ENCODE measurements at places on chromosomes 6 and 20.

DNA sequence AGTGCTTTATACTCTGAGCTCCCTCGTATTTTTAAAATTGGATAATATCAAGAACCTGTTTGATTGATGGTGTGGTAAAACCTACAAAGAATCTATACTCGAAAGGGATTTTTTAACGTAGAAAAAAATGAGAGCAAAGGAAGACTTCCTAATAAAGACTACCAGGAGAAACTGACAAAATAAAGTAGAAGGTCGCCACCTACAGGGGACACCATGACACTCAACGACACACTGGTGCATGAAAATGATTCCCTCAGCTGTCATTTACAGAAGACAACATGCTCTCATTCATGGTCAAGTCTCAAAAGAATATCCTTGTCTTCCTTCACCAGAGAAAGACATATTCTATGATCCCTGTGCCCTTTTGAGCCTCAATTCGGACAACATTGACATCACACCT, 10.1 kb upstream of the NHSL1 start:
- peak; percentile 60 for DNase-seq

DNA sequence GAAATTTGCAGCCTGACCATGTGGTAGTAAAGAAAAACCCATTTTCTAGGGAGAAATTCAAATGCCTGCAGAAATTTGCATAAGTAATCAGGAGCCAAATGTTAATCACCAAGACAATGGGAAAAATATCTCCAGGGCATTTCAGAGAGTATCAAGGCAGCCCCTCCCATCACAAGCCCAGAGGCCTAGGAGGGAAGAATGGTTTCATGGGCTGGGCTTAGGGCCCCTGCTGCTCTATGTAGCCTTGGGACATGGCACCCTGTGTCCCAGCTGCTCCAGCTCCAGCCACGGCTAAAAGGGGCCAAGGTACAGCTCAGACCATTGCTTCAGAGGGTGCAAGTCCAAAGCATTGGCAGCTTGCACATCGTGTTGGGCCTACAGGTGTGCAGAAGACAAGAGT, 117.2 kb upstream of the RALGAPA2 start:
- no peak for DNase-seq

DNA sequence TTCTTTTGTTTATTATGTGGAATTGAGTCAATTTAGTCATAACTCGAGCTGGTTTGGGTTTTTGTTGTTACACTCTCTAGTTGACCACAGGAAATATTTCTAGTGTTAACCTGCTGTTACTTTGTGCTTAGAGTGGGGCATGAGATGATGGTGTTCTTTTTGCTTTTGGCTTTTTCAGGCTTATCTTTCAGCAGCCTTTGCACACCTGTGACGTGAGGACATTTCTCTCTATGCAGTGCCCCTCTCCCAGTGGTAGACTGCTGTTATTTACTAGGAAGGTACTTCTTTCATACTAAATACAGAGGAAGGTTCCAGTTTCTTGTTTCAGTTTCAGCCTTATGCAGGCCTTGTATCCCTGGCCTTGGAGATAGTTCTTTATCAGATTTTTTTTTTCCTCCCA, 766.8 kb upstream of the MAN1A1 start:
- DNase-seq, result no peak

DNA sequence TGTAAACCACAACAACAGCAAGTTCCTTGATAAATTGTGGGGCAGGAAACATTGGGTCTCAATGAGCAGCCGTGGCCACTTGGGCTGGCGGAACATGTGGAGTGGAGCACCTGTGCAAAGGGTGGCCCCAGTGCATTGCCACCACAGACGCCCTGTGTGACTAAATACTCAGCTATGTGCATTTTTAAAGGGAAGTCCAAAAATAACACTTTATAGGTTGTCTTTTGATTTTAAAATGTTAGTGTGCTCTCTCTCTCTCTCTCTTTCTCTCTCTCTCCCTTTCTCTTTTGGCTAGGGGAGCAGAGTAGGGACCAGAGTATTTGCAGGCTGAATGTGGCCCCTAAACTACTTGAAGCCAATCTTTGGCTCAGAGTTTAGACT, 236.3 kb downstream of the BCAS1 start:
- peak; percentile 69 for DNase-seq

- no peak for DNase-seq
These were observed 180.4 kb downstream of the DHX35 start for GRCh38 chr20:39142407-39143096.

DNA sequence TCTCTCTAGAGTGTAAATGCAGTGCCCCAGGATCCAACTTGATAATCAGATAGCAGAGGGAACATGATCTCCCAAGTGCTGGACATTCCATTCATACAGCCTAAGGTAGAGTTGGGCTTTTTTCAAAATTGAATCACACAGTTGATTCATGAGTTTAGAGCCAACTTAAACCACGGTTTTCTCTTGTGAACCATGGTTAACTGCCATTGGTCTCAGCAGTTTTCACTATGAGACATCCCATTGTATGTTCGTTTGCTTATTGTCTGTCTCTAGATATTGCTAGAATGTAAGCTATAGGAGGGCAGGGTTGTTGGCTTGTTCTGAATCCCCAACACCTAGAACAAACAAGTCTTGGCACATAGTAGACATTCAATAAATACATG, 37.2 kb upstream of the TAF8 start:
- DNase-seq, result no peak

DNA sequence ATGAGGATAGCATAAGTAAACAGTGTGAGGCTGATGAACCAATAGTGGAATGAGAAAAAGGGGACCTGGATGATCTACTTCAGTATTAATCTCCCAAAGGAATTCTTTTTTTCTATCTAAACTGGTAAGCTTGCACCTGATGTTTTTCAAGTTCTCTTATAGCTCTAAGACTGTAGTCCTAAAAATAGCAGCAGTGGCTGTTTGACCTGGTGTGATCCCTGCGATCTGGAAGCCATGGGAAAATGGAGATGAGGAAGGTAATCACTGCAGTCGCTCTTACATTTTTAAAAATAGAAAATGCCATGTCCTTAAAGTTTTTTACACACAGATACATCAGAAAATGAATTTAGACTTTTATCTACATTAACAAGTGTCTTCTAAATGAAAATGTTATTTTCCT, 926.4 kb upstream of the SLC35B3 start:
- DNase-seq, result no peak

- DNase-seq, result no peak
These were observed 12.8 kb downstream of the KCTD20 start for GRCh38 chr6:36455486-36456027.

DNA sequence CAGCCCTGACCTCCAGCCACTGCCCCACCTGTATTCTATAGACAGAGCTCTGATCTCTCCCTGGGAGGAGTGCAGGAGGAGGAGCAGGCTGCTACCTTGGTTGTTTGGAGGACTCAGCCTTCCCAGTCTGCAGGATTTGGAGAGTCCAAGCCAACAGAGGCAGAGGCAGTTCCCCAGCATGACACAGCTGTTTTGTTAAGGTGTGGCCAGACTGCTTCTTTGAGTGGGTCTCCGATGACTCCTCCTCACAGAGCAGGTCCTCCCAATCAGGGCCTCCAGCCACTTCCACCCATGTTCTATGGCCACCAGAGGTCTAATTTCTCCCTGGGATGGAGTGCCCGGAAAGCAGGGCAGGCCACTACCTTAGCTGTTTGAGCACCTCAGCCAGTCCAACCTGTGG, 203.5 kb downstream of the HACE1 start:
- DNase-seq, result no peak

DNA sequence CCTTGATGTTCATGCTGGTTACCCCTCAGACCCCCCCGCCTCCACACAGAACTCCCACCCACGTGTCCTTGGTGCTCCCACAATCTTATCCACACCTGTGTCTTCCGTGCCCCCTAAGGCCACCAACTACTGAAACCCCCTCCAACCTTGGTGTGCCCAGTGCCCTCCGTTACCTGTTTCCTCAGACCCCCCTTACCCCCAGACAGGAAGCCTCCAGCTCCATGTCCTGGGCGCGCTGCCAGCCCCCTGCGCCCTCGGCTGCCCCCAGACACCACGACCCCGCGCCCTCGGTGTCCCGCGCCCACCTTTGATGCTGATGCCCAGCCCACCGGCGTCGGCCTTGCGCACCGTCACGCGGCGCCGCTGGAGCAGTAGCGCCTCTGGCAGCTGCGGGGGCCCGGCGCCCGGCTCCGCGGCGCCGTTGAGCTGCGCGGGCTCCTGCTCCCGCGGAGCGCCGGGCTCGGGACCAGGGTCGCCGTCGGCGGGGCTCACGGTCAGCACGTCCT, 504 bp downstream of the SNTA1 start:
- peak; percentile 51 for DNase-seq

DNA sequence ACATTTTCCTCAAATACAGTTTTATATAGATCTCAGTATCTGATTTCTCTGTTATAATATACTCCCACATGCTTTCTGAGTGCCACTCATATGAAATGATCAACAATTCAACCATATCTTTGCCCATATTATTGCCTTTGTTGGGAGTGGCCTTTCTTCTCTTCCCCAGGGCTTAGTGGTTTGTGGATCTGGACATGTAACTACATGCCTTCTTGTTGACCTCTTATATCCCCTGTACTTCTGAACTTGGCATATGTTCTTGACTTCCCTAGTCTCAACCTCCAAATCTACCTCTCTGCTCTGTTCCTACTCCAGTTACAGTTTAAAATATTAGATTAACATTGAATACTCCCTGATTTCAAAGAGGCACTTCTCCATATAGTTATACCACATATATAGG, 34.3 kb upstream of the PRIM2 start:
- DNase-seq, result no peak

- no peak for DNase-seq
These were observed 93.7 kb upstream of the CBLN4 start for GRCh38 chr20:56098981-56099500.

DNA sequence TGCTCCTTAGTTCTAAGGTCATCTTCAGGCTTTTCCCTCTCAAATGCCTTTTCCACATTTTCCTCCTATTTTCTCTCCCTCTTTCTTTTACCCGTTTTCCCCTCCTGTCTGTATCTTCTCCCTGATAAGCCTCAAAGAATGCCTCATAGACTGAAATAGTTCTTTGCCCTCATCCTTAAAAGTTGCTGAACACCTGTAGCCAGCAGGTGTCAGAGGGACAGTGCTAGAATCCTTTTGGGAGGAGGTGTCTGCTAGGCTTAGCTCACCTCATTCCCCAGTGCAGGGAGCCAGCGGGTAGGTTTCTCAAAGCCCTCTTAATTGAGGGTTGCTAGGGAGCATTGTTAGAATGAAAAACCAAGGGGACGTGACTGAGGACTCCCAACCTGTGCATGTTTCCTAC, 204.0 kb downstream of the TSHZ2 start:
- no peak for DNase-seq

- DNase-seq, result peak; percentile 41
These were observed 1.7 kb downstream of the ASXL1 start for GRCh38 chr20:32359633-32360332.

DNA sequence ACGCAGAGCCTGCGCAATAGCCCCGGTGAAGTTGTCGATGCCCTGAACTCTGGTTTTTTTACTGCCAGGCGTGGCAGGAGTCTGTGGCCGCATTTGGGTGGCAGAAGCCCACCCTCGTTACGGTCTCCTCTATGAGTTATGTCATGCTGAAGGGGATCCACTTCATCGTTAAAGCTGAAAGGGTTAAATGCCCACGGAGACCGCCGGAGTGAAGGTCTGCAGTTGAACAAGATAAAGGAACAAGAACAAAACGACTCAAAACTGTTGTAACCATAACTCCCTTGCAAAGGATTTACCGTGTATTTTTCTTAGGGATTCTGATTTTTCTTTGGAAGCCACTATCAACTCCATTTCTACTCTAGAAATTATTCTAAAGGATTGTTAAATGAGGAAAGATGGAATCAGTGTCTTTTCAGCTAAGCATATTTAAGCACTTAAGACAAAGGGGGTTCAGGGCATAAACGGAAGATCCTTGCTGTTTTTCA, 501 bp upstream of the ELOVL5 start:
- DNase-seq, result no peak

DNA sequence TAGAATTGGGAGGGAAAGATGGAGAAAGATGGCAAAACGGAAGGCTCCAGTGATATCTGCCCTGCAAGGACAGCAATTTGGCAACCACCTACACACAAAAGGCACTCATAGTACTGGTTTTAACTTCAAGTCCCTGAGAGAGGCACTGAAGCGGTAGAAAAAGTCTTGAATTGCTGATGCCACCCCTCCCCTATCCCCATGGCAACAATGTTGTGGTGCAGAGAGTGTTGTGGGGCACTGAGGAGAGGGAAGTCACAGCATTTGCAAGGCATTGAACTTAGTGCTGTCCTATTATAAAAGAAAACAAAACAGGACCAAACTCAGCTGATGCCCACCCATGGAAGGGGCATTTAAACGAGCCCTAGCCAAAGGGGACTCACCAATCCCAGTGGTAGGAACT, 343.7 kb downstream of the HAO1 start:
- no peak for DNase-seq

- DNase-seq, result no peak
These were observed 11.2 kb upstream of the HEY2 start for GRCh38 chr6:125738276-125738675.

DNA sequence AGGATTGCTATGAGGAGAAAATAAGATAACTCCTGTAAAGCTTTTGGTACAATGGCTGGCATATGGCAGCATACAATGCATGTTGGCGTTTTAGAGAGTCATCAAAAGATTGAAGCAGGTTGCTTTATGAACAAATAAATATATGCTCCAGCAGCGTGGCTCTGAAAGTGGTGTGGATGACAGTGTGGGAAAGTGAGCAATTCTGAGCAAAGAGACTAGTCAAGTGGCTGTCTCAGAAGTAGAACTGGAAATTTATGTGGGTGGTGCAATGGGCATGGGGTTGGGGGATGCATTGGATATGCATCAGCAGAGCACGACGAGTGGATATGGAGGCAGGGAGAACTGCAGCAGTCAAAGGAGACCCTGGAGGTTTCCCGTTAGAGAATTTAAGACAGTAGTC, 66.2 kb upstream of the PHACTR2 start:
- no peak for DNase-seq

- no peak for DNase-seq
These were observed 40.3 kb downstream of the MDFI start for GRCh38 chr6:41678511-41679084.

DNA sequence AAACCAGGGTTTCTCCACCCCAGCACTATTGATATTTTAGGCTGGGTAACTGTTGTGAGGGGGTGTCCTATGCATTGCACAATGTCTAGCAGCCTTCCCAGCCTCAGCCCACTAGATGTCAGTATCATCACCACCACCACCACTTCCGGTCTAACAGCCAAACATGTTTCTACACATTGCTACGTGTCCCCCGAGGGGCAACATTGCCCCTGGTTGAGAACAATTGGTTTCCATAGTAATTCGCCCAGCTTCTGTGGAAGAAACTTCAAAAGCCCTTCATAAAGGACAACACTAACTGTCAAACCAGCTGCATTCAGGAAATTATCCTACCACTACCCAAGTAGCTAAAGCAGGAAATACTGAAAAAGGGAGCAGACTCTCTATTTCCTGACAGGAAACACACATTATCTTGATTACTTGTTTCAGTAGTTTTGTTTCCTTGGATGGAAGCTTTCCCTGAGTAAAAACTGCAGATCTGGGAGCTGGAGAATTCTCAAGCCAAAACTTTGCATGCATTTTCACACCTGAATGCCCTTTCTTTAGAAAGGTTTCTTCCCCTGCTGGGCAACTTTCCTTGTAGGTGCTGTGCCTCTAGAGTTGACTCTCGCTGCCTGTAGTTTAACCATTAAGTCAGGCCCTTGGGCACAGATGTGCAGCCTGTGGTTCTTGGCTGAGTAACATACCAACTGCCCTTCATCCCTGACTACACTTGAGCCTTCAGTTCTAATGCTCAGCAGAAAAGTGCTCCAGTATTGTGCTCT, 23.6 kb downstream of the PKHD1 start:
- peak; percentile 81 for DNase-seq
